GM04503 (cell line): ENCODE measurements at places on chromosomes 1 and 21.

- DNase-seq, result peak; percentile 81
These were observed 174.5 kb upstream of the POU3F1 start for GRCh38 chr1:38221006-38221649.

- DNase-seq, result no peak
These were observed 66.9 kb upstream of the TNR start for GRCh38 chr1:175810305-175810704.

DNA sequence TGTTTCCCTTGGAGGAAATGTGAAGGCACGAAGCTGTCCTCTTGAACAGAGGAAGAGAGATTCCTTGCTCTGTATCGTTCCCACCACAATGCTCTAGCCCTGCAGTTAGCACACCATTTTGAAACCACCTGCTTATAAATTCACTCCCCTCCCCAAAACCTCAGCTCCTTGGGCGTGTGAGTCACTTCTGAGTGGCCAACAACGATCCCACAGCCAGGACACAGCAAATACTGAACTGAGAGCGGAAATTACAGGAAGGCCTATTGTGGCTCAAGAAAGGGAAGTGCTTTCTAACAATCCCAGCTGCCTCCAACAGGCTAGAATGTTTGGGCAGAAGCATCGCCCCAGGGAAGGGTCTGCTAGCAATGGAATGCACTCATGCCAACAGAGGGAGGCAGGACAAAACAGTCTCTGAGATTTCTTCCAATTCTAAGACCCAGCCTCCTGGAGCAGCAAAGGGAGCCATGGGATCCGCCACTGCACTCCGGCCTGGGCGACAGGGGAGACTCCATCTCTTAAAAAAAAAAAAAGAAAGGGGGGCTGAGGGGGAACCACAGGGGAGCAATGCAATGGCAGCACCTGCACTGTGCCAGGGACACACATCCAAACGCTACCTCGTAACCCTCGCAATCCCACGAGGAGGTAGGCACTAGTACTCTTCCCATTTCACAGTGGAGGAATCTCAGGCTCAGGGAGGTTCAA is 1.9 kb downstream of the TMEM53 start:
- no peak for DNase-seq

- DNase-seq, result no peak
These were observed 78.6 kb downstream of the EXTL2 start for GRCh38 chr1:100816049-100816448.

GRCh38 chr1:205052690-205053089 is 9.7 kb downstream of the CNTN2 start:
- DNase-seq, result no peak

- no peak for DNase-seq
These were observed 19.7 kb downstream of the USP48 start for GRCh38 chr1:21763236-21763635.

- no peak for DNase-seq
These were observed 430 bp downstream of the RBM15 start for GRCh38 chr1:110339407-110340206.

DNA sequence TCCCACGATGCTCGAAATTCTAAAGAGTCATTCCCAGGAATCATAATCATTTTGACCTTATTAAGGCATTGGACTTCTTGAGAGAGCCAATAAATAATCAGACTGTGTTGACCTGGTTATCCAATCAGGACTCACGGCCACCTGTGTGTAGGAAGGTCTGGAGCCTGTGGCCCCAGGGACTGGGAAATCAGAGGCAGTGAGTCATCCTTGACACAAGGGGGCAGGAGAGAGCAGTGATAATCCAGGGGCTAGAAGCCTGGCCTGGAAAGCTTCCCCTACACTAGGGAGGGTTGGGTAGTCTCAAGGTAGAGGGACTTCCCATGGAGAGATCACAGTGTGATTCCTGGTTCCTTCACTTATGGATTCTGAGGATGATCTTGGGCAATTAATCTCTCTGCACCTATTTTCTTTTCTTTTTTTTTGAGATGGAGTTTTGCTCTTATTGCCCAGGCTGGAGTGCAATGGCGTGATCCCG is 4.7 kb downstream of the MR1 start:
- DNase-seq, result no peak

GRCh38 chr1:232059726-232060374 is 433.3 kb downstream of the DISC1 start:
- no peak for DNase-seq

DNA sequence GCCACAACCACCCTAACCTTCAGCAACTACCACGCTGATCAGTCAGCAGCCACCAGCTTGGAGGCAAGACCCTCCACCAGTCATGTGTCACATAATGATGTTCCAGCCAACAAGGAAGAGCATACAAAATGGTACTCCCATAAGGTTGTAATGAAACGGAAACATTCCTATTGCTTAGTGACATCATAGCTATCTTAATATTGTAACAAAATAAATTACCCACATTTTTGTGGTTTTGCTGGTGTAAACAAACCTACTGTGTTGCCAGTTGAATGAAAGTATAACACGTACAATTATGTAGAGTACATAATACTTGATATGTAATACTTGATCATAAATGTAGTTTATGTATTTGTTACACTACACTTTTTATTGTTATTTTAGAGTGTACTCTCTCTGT is 1363.2 kb upstream of the ADGRL4 start:
- DNase-seq, result no peak

DNA sequence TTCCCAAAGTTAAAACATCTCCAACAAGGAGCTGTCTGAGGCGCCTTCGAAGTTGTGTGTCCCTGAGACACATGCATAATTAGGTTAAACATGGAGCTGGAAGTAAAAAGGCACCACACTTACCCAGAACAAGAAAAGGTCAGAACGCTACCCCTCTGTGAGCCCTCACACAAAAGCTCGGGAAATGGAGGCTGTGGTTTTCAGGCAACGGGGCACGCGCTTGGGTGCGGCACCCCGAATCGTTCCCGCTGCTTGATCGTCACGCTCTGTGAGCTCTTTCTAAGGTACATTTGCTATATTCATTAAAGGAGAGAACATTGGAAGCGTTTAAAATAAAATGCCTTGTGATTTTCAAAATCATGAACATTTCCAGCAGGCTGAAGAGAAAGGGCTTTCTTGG is 12.5 kb downstream of the CAPN8 start:
- no peak for DNase-seq

- DNase-seq, result no peak
These were observed 322.0 kb downstream of the CAMTA1 start for GRCh38 chr1:7107109-7107830.

GRCh38 chr1:44012941-44013609 is 18.2 kb downstream of the SLC6A9 start:
- DNase-seq, result no peak

GRCh38 chr1:212754680-212755079 is 36.9 kb downstream of the NSL1 start:
- no peak for DNase-seq

GRCh38 chr1:155128755-155129473 is 1.2 kb downstream of the EFNA1 start:
- no peak for DNase-seq

DNA sequence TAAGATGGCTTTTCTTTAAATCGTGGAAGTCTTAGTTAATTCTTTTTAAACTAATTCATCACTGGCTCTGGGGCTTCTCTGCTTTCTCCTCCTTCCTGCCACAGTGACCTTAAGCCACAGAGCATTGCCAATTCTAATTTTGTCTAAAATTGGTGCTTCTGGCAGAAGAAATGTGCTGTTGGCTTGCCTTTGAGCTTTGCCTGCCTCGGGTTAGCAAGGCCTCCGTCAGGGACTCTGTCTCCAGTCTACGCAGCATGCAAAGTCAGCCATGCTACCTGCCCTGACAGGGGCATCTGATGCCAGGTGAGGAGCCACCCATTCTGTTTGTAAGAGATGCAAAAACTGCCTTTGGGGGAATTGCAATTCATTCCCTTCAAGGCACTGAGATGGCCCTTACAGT is 25.2 kb downstream of the CLDN14 start:
- DNase-seq, result no peak

DNA sequence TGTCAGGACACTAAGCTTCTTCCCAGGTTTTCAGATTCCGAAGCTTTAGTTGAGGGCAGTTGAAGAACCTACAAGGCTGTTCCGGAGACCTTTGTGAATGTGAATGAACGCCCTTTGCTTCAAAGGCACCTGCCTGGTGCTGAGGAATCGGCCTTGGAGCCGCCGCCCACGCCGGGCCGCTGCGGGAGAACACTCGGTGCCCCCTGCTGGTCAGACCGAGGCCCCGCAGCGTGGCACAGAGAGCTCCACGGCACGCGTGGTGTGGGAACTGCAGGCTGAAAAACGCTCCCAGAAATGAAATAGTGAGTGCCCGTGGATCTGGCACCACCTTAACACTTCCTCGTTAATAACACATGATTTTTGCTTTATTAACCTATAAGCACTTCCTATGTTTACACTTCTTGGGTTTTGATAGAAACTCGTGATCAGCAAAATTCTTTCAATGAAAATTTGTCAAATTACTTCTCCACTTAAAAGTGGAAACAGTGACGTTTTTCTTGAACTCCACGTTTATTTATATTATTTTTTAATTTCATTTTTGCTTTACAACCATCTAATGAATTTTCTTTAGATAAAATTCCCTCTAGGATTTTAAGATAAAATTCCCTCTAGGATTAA is 460.6 kb downstream of the DSCAM start:
- DNase-seq, result no peak

DNA sequence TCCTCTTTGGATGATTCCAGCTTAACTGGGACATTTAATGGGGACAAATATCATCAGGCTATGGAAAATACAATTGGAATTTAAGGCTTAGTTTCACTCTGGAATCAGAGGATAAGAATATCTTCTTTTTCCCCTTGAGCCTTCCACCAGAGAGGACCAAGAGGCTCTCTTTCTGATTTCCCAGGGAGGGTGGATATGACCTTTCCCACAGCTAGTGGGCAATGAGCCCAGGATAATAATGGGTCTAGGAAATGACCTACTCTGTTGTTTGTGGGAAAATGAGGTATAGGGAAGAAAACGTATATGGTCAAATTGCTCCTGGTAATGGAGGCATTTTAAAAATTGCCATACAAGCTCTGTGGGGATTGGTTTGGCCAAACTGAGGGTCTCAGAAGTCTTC is 1.9 kb downstream of the OR6Y1 start:
- no peak for DNase-seq

- no peak for DNase-seq
These were observed 41.3 kb upstream of the PTGFRN start for GRCh38 chr1:116868385-116868784.

GRCh38 chr1:230938924-230939368 is 39.7 kb downstream of the TTC13 start:
- no peak for DNase-seq

GRCh38 chr21:35616090-35616489 is 444.2 kb downstream of the SETD4 start:
- DNase-seq, result no peak

- no peak for DNase-seq
These were observed 37.5 kb downstream of the DPT start for GRCh38 chr1:168691541-168691940.

DNA sequence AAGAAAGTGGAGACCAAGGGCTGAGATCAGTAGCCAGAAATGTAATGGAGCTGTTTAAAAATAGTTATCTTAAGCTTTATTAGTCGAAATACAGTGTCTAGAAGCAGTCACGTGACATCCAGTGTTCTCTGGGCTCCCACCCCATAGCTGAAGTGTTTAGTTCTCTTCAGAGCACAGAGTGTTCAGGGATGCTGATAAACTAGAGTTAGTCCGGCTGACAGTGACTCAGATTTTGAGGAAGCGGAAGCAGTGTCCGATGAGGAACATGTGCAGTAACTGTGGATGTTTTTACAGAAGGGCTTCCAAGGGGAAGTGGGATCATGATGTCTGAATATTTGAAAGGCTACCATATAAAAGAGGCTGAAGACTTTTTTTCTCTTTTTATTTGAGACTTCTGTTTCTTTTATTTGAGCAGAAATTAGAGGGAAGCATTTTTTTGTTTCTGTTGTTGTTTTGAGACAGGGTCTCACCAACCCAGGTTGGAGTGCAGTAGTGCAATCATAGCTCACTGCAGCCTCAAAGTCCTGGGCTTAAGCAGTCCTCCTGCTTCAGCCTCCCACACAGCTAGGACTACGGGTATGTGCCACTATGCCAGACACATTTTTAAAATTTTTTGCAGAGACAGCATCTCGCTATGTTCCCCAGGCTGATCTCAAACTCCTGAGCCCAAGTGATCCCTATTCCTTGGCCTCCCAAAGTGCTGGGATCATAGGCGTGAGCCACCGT is 124.2 kb downstream of the GALNT2 start:
- no peak for DNase-seq

GRCh38 chr1:14320518-14320917 is 278.0 kb upstream of the KAZN start:
- DNase-seq, result peak; percentile 25

- DNase-seq, result no peak
These were observed 3.7 kb upstream of the FOXO6 start for GRCh38 chr1:41357451-41358101.

- DNase-seq, result no peak
These were observed 1455.1 kb downstream of the KCNT2 start for GRCh38 chr1:195153107-195153506.

DNA sequence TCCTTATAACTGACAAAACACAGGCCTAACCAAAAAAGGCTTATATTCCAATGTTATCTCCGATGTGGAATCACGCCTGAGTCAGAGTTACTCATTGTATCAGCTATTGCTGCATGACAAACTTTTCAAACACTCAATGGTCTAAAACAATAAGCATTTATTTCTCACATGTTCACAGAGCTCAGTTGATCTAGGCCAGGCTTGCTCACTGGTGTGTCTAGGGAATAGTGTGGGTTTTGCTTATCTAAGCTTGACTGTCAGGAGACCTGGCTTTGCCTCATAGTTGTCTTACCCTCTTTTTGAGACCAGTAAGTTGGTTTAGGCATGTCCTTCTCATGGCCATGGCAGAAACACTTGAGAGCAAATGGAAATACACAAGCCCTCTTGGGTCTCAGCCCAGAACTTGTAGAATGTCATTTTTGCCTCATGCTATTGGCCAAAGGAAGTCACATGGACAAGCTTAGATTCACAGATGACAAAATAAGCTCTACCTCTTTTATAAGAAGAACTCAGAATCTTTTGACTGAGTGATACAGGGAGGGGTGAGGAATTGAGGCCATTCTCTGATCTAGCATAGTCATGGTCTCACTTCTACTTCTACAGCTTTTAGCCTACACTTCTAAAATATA is 130.8 kb downstream of the HMCN1 start:
- peak; percentile 75 for DNase-seq

DNA sequence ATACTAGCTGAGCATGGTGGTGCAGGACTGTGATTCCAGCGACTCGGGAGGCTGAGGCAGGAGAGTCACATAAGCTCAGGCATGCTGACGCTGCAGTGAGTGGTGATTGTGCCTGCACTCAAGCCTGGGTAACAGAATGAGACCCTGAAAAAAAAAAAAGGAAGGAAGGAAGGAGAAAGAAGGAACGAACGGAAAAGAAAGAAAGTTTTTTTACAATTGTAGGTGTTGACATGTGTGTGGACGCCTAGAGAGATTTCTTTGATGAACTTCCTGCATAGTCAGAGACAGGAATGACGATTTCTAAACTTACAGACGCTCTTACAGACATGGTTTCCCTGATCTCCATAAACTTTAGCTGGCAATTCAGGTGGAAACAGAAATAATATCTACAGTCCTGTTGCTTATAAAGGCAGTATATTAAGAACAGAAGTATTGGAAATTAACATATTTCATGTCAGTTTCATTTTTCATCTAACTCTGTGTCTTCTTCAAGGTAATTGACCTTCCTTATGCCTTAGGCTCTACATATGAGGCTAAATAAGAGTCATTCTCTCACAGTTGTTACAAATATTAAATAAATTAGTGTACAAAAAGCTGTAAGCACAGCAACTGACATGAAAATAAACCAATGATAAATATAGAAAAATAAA is 4.1 kb downstream of the SAMSN1 start:
- DNase-seq, result no peak
